ENCODE measurements at places on chromosomes 11 and 22.

DNA sequence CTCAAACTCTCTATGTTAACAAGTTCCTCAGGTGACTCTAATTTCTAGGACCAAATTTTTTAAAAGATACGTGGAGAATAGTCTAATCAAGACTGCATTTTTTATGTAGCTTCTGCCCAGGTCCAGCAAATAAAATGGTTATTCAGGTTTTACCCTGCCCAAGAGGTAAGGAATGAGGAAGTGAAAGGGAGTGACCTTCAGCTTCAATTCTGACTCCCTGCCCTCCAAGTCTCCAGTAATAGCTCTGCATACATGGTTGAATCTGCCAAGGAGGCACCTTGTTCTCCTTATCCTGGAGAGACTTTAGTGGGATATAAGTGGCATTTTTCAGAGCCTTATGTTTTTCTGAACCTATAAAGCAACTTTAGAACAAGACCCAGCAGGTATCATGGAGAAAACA lies 15.5 kb downstream of the MUC15 start:
- DNase-seq: no peak

DNA sequence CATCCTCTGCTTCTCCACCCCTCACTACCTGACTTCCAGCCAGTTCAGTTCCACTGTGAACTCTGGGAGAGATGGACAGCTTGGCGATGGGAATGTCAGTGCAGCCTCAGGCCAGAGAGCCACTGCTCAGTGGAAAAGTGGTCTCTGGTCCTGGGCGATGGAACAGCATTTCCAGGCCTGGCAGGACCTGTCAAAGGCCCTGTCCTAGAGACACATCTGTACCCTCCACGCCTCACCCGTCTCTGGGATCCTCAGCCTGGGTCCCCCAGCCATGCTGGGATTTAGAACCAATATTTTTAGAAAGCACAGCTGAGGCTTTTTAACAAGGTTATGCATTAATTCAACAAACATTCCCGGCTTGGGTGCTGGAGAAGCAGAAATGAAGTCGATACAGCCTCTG lies 165.7 kb downstream of the MN1 start:
- no peak for DNase-seq

DNA sequence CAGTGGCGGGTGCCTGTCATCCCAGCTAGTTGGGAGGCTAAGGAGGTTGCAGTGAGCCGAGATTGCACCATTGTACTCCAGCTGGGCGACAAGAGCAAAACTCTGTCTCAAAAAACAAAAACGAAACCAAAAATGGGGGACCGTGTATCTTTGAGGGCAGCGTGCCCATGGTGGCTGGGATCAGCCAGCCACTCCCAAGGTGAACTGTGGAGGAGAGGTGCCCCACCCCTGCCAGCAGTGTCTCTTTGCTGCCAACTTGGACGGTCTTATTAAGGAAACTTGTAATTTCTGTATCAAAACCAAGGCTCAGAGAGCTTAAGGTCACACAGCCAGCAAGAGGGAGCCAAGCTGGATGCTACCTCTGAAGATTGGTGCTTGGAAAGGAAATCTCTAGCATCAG lies 147.7 kb downstream of the CACNA1I start:
- no peak for DNase-seq

- DNase-seq: no peak
These were observed 4.6 kb downstream of the ETS1 start for GRCh38 chr11:128582496-128583366.

GRCh38 chr11:70036971-70037882 lies 40.9 kb upstream of the ANO1 start:
- no peak for DNase-seq

DNA sequence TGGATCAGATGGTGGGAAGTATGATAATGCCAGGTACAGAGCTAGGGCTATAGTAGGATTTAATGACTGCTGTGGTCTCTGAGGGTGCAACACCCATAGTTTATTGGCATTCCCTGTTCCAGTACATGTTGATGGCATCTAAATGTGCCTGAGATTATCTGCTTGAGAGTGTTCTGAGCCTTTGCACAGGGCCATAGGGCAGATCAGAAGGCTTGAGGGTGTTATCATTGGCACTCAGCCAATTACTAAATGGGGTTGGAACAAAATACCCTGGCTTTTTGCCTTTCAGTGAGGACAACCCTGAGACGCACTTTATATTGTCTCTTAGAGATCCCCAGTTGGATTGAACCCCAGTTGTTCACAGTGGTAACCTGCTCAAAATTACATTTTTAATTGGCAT lies 6.7 kb downstream of the SLC5A12 start:
- DNase-seq: no peak

DNA sequence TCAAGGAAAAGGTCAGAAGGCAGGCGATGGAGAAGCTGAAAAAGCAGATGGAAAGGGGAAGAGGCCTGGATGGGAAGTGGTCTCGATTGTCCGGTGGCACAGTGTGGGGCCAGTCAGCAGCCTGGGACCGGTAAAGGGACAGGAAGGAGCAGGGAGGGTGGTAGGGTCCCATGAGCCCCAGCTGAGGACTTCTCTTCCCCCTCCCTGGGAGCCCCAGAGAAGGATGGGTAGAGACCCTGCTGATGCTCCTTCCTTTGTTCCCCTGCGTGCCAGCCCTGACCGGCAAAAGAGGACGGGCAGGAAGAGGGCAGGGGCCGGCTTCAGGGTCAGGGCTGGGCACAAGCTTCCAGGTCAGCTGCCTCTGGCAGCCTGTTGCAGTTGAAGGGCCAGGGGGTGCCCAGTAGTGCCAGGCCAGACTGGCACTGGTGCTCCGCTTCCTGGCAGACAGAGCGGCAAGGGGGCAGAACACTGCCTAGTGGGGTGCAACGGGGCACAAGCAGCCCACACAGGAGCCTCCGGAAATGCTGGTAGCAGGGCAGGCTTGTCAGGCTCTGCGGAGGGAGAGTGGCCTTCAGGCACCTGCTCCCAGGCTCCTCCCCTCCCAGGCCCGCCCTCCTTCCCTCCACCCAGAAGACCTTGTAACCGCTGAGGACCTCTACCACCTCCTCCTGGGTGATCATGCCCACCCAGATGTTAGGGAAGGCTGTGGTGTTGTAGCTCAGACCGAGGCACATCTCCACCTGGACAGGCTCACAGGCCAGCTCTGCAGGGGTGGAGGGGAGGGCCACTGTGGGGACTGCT lies 739 bp upstream of the C1QTNF5 start:
- no peak for DNase-seq

GRCh38 chr11:12079726-12080556 lies 30.4 kb upstream of the MICAL2 start:
- DNase-seq: no peak

- no peak for DNase-seq
These were observed 66.6 kb upstream of the MPPED2 start for GRCh38 chr11:30652801-30653200.

GRCh38 chr11:15875943-15876342 lies 480.4 kb downstream of the SOX6 start:
- no peak for DNase-seq

- DNase-seq: peak; percentile 76
These were observed 27.2 kb downstream of the PHLDB1 start for GRCh38 chr11:118634431-118635236.

DNA sequence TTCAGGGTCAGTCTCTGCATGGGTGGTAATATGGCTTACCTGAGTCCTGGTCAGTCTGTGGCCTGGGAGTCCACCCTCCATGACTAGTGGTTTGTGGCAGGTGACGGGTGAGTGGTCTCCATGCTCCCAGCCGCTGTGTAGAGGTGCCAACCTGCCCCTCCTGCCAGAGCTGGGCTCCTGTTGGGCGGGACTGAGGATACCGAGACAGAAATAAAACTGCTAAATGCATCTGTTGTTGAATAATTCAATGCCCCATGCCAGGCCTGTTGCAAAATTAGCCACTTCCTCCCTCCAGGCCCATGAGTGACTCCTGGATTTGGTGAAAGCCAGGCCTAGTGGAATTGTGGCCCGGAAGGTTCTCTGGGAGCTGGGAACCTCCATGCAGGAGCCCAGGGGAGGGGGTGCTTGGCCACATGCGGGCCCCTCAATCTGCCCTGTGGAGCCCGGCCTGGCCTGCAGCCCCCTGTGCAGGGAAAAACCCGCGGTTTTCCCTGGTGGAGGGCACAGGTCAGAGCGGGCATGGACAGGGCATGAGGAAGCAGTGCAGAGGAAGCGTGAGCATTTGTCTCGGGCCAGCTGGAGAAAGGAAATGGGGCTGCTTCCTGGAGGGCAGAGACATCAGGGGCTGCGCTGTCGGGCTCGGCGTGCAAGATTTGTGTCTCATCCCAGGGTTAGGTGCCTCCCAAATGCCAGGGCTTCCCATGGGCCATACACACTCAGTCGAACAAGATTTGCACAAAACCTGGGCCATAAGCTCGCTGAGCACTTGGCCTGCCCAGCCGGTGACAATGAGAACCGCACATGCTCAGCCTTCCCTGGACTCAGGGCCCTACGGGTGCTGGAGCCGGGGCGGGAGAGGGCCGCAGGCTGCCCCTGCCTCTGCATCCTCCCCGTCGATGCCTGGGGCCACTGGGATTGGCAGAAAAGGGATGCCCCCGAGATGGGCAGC lies 66.9 kb downstream of the KCNQ1 start:
- DNase-seq: peak; percentile 37

GRCh38 chr11:97223647-97224046 lies 833.8 kb downstream of the JRKL start:
- no peak for DNase-seq

GRCh38 chr22:23197836-23198235 lies 17.5 kb downstream of the BCR start:
- DNase-seq: no peak

GRCh38 chr11:126410649-126411048 lies 55.2 kb downstream of the ST3GAL4 start:
- no peak for DNase-seq

DNA sequence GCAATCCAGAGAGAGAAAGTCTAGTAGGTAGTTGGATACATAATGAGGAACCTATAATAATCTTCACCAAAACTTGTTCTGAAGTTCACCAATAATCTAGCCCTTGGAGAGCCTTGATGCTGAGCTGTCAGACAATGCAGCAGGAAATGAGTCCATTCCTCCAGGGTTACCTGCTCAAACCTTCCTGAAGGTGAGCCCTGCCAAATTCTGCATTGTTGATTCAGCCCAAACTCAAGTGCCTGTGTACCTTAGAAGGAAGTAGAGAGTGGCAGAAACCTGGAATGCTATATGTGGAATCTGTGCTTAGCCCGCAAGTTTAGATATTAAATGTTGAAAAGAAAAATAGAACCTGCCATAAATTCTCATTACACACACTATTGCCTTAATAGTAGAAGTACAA lies 77.4 kb upstream of the SPON1 start:
- DNase-seq: no peak

- DNase-seq: no peak
These were observed 242.0 kb downstream of the ETS1 start for GRCh38 chr11:128345316-128345715.

DNA sequence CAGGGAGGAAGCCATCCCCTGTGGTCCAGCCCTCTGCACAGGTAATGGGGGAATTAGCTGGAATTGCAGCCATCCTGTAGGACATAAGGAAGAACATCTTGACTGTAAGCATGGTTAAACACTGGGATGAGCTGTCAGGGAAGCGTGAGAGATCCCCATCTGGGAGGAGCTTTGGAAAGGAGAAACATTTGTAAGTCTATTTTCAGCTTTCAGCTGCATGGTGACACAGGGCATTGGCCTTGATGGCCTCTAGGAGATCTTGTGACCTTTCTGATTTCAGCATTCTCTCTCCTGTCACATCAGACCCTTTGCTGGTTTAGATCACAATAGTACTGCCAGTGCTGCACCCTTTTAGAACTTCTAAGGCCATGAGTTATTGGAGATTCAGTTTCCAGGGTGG lies 47.1 kb downstream of the BCR start:
- DNase-seq: no peak

DNA sequence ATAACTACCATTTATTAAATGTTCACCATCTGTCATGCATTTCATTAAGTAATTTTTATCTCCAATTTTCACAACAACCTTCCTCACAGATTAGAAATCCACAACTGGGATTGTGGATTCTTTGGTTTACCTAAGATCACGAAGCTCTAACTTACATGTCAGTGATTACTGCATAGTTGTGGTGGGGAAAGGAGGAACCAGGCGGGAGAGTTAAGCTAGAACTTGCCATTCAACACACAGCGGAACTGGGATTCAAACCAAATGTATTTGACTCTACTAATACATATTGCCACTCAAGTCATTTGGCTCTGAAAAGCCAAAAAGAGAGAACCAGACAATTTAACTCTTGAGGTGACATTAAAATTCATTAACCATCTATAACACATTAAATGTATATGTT lies 10.4 kb upstream of the LAYN start:
- no peak for DNase-seq

GRCh38 chr22:31106001-31106571 lies 1.3 kb downstream of the SELENOM start:
- DNase-seq: no peak

GRCh38 chr11:8259306-8259959 lies 4.2 kb downstream of the LMO1 start:
- DNase-seq: peak; percentile 6

DNA sequence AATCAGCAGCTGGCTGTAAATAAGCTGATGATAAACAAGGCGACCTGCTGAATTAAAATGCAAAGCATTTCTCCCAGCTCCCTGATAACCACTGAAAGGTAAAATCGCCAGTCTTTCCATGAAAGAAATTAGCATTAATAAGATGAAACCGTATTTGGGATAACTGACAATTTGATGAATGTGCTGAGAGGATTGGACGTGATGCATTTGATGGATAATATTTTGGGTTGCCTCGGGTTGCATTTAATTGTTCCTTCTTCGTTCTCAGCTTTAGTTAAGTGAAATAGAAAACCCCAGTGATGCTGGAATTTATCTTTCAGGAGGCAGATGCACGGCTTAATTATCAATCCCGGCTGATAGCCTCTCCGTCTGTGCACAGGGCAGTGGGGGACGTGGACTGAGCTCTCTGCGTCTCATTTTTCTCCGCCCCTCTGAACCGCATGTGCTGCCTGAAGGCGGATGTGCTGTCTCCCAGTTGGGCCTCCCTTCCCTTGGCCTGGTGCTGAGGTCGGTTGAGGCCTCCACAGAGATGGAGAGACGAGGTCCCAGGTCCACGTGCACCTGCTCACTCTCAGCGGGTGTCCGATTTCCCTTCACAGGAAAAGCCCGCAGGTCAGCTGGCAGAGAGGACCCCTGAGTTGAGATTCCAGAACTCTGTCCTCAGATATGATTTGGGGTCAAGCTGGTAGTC lies 846.2 kb downstream of the BRD1 start:
- no peak for DNase-seq

- DNase-seq: no peak
These were observed 53.5 kb upstream of the EIF3M start for GRCh38 chr11:32529994-32530588.

- DNase-seq: no peak
These were observed 75.2 kb downstream of the EIF3M start for GRCh38 chr11:32658639-32659406.

DNA sequence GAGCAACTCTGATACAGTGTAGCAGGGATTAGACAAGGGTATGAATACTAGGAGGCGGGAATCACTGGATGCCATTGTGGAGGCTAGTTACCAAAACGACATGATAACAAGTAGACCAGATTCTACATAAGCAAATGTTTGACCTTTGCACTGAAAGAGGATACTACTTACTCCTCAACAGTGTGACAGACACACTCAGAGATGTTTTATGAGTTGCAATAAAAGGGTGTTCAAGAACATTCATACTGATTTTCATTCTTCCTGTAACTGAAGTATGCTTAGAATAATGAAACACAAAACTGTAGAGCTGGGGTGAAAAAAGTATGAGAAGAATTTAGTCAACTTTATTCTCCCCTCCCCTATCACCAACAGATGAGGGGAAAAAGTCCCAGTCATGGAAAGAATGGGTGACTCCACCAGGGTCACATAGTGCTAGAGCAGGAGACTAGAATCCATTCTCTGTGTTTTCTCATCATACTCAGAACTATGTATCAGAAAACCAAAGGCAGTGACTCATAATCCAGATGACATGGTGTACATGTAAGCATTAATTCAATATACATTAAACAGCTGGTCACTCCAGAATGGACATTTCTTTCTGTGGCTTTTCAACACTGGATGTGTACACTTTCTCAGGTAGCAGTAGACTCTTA lies 32.8 kb downstream of the ARHGAP20 start:
- no peak for DNase-seq
